Caudate nucleus (tissue), 63 donors: ENCODE measurements at places on chromosomes 5 and 9.

DNA sequence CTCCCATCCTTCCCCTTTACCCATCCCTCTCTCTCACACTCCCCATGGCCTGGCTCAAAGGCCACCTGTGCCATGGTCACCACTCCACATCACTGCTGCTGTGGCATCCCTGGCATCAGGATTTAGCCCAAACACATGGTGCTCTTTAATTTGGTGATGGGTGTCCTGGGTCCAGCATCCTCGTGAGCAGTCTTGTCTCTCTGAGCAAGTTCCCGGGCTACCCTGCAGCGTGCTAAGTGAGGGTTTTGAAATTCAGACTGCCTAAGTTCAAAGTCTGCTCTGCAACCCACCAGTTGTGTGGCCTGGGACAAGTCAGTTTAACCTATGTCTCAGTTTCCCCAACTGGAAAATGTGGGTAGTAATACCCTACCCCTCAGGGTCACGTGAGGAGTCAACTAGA, 39.9 kb downstream of the WHRN start:
- no peak for DNase-seq

- DNase-seq: no peak
These were observed 618.2 kb downstream of the TLE1 start for GRCh38 chr9:81071108-81071507.

DNA sequence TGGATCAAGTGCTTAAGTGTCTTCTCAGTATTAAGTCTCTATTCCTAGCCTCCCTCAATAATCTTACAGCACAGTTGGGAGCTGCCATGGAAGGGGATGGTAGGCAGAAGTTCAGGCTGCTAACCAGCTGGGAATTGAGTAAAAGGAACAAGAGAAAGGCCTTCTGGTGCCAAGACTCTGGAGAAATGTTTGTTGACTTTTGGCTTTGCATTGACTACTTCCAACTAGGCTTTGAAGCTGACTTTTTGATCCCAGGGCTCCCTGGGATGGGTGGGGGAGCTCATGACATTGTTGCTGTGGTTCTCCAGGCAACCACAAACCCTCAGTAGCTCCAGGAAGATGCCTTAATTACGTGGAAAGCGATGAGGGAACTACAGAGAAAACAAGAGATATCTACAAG, 85.2 kb upstream of the HTR4 start:
- no peak for DNase-seq

GRCh38 chr9:93574091-93574899, 2.1 kb upstream of the PHF2 start:
- no peak for DNase-seq

- no peak for DNase-seq
These were observed 32.1 kb upstream of the SARDH start for GRCh38 chr9:133770076-133770777.

DNA sequence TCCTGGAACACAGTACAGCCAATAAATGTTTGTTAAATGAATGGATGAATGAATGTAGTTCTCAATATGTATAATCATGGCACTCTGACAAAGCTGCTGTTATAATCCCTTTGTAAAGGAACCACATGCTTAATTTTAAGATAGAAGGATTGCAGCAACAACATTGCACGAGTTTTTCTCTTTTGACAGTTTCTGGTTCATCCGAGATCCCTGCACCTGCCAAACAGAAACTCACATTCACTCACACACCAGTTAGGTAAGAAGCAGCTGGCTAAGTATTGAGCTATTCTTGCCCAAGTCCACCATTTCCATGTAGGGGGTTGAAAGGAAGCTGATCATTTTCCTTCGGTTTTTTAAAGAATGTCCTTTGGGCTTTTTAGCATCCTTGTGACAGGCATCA, 133.7 kb upstream of the MAP1B start:
- DNase-seq: no peak

DNA sequence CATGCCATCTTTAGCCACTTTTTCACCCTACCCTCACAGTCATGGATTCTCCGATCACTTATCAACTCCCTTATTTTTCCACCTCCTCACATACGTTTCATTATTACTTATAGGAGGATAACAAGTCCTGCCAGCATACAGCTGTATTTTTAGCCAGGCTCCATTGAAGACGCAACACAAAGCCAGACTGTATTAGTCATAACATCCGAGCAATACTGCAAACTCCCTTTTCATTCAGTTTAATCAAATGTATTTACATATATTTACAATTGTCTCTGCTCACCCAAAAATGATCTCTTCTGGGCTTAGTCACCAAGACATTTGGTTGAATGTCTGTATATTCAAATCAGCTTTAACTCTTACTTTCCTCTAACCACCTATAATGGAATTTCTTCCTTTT, 126.4 kb upstream of the PRLR start:
- no peak for DNase-seq

DNA sequence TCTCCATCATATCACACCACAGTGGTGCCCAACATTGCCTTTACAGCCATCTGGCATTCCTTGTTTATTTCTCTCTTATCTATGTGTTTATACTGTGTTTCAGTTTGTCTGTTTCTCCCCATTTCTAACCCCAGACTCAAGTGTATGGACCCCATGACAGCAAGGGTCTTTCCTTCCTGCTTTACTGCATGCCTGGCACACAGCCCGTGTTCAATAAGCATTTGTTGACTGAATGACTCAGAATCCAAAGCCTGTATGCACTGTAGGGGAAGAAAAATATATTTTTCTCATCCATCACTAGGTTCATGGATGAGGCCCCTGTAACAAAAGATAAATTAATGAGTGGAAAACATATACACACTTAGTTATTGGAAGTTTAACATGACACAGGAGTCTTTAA, 190.8 kb upstream of the SEMA6A start:
- no peak for DNase-seq

DNA sequence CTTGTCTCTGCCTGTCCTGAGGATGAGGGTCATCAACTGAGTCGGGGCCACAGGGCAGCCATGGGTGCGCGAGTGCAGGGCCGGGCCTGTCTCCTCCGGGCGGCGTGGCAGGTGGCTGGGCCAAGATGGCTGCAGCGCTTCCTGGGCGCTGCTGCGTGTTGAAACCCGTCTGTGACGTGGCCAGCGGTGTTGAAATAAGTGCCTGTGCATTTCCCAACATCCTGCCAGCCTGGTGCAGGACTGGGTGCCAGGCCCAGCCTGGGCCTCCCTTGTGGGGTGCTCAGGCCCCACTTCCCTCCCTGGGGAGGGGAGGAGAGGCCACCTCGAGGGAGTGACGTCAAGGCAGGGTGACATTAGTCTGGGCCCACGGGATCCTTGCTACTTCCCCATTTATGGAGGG, 45.5 kb downstream of the RXRA start:
- DNase-seq: no peak

DNA sequence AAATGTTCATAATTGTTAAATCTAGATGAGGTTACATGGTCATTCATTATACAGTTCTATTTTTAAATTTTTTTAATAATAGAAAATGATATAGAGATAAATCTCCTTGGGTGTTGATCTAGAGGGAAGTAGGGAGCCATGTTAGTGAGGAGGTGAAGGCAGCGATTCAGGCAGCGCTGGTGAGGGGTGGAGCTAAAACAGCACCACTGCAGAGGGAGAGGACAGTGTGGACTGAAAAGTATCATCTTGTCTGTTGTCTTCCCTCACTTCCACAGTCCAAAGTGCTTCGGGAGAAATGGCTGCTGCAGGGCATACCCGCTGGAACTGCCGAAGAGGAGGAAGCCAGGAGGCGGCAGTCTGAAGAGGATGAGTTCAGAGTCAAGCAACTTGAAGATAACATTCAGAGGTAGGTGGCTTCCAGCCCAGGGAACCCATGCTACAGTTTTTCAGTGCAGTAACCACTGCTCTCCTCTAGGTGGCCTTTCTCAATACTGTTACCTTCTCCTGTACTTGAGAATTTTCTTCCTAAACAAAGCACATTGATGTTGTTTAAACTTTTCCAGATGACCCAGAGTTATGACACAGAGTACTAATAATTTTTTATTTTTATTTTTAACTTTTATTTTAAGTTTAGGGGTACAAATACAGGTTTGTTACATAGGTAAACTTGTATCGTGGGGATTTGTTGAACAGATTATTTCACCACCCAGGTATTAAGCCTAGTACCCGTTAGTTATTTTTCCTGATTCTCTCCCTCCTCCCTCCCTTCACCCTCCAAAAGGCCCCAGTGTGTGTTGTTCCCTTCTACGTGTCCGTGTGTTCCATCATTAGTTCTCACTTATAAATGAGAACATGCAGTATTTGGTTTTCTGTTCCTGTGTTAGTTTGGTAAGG, 100.5 kb downstream of the PALM2AKAP2 start:
- DNase-seq: no peak

GRCh38 chr9:117021906-117022305, 334.8 kb downstream of the TRIM32 start:
- no peak for DNase-seq

DNA sequence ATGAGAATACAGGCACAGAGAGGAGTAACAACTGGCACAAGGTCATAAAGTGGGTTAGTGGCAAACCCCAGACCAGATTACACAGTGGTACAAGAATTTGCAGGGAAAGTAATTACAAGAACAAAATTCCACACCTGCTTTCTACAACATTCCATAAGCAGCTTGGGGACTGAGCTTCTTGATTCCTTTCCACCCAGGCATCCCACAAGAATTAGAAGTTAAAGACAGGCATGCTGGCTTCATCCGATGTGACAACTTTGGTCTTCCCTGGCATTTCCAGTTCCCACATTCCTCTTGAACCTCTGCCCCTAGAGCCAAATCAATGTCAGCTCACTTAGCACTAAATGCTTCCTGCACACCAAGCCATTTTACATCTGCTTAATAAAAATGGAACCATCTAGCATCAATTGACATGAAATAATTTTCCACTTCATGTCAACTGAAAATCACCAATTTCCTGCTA, 435.8 kb upstream of the PAPPA start:
- no peak for DNase-seq

GRCh38 chr9:89801742-89802670, 197.2 kb downstream of the GADD45G start:
- no peak for DNase-seq

DNA sequence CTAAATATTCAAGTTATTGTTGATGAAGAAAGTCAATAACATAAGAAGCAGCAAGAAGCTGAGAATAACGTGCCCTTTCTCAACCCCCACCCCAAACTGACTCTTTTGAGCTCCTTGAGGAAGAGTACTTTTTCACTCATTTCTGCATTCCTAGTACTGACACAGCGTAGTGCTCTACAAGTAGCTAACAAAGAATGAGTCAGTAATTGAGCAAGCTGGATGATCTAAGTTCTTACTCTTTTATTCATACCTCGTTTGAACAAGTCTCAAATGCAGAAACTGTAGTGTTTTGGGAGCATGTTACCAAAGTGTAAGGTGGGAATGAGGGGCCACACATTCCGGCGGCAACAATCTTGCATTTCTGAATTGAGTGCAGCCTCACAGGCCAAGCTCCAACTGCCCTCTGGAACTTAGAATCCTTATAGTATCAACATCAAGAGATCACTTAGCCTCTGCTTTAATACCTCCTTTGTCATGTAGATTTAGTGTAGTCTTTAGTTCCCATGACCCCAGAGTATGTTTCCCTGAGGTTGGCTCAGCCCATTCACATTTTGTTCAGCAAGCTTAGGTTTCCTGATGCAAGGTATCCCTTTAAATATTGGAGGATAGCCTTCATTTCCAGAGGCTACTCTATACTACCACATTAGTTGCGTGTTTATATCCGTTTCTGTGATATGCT, 152.0 kb downstream of the PRR16 start:
- DNase-seq: no peak

DNA sequence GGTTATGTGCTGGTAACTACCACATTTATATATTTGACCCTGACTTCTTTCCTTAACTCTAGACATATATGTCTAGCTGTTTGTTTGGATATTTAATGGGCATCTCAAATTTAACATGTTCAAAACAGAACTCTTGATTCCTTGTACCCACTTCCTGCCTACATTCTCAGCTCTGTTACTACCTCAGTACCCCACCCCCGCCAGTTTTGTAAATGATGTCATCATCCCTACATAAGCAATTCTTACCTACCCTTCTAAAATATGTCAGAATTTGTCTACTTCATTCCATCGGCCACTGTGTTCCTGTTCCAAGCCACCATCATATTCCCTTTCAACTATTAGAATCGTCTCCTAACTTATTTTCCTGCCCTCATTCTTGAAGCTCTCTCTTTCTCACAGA, 4.8 kb downstream of the RAD50 start:
- no peak for DNase-seq

DNA sequence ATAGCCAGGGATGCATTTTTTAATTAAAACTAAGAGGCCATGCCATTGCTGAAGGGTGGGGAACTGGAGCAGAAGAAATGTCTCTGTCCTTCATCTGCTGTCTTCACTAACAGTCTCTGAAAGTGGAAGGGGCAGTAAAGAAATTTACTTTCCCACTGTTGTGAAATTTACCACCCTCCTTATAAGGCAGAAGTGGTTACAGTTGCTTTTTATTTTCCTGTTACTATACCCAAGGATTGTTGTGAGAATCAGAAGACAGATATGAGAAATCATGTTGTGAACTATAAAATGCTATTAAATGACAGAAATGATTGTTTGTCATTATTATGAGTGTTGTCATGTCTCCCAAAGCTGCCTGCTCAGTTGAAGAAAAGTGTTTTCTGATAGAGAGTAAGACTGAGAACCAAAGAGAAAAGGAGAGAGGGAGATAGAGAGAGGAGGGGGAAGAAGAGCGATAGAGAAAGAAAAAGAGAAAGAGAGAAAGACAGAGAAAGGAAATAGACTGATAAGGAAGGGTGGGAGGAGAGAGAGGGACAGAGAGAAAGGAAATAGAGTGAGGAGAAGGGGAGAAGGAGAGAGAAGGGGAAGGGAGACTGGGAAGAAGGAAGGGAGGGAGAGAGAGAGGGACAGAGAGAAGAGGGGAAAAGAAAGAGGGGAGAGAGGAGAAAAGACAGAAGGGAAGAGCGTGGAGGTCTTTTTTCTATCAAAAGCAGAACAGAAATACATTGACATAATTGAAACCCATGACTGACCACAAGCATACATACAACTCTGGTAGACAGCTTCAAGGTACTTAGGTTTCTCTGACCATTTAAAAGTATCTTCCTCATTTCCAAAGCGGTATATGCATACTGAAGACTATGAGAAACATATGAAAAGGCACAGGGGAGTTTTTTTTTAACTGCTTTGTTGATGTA, 22.5 kb downstream of the SEC61B start:
- no peak for DNase-seq

DNA sequence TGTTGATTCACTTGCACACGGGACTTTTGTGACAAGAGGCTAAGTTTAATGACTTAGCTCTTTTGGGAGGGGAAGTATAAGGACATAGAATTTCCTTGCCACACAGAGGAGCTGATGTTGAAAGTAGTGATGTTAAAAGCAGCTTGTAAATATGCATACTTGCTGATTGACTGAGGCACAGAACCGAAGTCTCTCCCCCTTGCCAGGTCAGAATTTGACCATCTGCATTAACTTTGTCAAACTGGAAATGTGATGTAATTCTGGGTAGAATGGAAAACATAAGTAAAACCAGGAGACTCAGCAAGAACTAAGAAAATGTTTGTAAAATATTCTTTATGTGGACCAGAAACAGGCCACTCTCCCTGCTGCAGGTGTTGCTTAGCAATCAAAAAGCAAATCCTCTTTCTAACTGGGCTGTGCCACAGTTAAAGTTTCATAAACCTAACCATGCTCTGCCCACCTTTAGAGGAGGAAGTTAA, 284.2 kb downstream of the NR3C1 start:
- no peak for DNase-seq
